ENCODE measurements at places on chromosomes 16 and 17. TPM values are rescaled to one million over a fixed set of nuclear protein-coding genes. Genes with fewer than 3 reads are reported as not detected.

DNA sequence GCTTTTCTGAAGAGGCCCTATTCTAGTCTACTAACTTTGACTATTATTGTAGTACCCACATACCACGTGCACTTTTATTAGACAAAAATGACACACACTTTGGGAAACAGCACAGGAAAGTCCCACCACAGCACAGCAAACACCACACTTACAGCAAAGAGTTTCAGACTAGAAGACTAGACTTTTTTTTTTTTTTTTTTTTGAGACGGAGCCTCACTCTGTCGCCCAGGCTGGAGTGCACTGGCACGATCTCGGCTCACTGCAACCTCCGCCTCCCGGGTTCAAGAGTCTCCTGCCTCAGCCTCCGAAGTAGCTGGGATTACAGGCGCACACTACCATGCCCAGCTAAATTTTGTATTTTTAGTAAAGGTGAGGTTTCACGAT lies 20.1 kb downstream of the YWHAE start:
- DNase-seq: no peak

GRCh38 chr17:28643983-28644786 lies 773 bp downstream of the BLTP2 start:
- no peak for DNase-seq

Gene KIFC3
- 0.52 TPM for total RNA-seq

Gene ABCC11
- total RNA-seq: 0.09 TPM

- no peak for DNase-seq
Observed at GRCh38 chr16:59373632-59374031, 639.5 kb upstream of the GOT2 start.

DNA sequence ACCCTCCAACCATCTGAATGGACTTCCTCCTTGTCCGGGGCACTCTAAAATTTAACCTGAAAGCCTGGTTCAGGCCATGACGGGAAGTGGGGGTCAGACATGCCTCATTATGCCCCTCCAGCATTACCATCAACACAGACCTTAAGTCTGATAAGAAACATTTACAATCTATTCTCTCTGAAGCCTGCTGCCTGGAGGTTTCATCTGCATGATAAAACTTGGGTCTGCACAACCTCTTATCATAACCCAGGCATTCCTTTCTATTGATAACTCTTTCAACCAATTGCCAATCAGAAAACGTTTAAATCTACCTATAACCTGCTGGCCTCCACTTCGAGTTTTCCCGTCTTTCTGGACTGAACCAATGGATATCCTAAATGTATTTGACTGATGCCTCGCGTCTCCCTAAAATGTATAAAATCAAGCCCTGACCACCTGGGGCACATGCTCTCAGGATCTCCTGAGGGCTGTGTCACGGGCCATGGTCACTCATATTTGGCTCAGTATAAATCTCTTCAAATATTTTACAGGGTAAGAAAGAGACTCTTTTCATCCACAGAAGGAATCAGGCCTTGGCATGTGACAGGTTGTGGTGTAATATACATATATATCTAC lies 45.6 kb downstream of the LYRM1 start:
- DNase-seq: no peak

- no peak for DNase-seq
Observed at GRCh38 chr16:73000020-73000906, 47.7 kb downstream of the ZFHX3 start.

DNA sequence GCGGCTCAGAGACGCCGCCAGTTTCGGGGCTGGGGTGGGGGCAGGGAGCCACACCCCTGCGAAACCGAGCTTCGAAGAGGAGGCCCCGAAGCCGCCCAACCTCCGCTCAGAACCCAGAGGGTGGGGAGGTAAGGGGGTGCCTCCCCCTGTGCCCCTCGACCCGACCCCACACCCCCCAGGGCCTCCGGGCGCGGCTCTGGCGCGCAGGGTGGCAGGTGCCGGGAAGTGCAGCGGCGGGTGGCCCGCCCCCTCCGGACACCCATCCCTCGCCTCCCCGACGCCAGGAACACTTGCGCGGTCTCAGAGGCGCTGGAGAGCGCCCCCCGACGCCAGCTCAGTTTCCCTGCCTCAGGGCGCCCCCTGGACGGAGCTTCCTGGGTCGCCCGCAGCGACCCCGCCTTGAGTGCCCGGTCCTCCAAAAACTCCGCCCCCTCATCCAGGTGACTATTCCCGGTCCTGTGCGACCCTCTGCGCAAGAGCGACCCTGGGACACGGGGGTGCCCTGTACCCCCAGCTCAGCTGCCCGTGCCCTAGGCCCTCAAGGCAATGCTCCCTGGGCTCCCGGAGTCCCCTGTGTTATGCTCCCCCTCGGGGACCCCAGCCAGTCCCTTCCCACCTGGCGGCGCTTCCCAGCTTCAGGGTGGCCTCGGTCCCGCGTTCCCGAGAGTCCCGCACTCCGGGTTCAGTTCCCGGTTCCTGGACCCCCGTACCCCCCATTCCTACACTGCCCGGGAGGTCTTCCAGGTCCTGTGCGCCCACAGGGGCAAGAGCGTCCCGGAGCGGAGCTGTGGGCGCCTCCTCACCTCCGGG lies 562 bp downstream of the PPL start:
- no peak for DNase-seq

DNA sequence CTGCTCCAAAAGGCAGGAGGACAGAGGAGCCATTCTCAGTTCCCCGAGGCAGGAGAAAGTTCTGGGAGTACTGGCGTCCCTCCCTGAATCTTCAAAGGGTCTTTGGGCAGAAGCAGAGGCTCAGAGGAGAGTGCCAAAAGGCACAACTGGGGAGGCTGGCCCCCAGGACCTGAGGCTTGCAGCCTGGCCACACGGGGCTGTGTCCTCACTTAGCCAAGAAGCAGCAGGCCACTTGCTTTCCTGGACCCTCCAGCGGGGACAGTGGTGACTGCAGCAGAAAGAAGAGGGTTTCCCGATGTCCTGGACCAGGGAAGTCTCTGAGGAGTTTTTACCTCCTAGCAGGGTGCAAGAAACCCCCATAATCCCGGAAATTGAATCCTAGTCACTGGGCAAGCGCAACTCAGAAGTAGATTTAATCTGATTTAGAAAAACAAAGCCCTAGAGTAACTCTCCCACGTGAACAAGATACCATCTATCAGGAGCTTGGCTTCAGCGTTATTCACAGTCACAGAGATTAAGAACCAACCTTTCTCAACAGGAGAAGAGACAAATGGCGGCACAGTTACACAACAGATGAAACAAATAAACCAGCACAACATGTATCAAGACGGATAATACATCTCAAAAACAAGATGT lies 25.5 kb upstream of the BCO1 start:
- DNase-seq: no peak

Gene HOXB7
- total RNA-seq: 0.64 TPM

Gene SRCIN1
- 0.14 TPM for total RNA-seq

- no peak for DNase-seq
Observed at GRCh38 chr17:81599719-81600486, 37.0 kb downstream of the NPLOC4 start.

DNA sequence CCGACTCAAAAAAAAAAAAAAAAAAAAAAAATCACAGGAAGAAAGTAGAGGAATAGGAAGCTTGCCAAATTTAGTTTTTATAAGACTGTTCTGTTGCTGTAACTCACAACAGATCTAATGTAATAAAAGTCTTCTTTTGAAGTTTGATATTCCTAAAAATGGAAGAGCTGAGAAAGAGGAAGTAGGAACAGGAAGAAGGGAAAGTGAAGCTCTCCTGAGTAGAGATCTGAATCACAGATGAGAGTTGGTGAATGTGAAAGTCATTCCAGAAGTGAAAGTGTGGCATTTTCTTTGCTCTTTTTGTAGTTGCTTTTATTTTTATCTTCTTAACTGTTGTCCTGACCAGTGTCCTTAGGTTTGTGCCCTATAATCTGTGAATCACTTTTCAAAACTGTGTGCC lies 2.1 kb downstream of the NMT1 start:
- DNase-seq: no peak

DNA sequence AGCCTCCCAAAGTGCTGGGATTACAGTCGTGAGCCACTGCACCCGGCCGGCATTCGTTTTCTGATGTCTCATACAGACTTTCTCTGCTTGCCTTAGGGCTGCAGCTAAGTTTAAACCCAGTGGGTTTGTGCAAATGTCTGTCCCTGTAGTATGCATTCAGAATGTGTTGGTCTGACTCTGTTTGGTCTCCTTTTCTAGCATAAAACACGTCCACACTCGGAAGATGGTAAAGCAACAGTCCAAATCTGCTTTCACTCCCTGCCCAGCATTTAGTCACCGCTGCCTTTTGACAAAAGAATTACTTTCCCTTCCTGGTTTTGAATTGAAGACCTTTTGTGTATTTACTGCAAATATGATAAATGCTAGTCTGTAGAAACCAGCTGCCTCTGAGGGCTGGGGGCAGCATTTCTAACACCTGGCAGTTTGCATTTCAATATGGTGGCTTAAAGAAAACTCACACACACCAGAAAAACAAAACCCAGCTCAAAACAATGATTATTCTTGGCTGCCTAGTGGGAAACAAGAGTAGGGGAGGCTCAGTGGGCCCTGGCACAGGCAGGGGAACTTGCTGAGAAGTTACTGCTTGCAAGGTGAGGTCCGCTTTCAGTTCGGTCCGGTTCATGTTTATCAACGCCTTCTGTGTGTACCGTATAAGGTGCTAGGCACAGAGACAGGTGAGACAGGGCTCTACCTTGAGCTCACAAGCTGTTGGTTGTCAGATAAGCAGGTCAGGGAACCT lies 56.9 kb downstream of the MSI2 start:
- no peak for DNase-seq

Gene TNS4
- total RNA-seq: 9.0 TPM

Gene AANAT
- total RNA-seq: 0.18 TPM

DNA sequence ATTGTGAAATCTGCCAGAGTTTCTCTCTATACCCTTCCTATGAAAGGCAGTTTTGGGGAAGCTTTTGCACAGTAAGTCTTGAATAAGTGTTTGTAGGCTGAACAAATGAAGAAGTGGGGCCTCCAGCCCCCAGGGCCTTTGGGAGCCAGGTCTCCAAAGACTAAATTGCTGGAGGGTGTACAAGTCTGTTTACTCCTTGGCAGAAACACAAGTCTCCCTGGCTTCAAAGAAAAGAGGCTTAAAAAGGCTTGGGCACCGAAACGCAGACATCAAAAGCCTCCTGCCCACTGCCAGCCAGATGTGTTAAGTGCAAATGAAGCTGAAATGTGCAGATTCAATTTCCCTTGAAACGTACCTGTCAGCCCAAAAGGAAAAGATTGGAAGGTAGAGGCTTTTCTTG lies 146.3 kb downstream of the TMEM132E start:
- DNase-seq: no peak

DNA sequence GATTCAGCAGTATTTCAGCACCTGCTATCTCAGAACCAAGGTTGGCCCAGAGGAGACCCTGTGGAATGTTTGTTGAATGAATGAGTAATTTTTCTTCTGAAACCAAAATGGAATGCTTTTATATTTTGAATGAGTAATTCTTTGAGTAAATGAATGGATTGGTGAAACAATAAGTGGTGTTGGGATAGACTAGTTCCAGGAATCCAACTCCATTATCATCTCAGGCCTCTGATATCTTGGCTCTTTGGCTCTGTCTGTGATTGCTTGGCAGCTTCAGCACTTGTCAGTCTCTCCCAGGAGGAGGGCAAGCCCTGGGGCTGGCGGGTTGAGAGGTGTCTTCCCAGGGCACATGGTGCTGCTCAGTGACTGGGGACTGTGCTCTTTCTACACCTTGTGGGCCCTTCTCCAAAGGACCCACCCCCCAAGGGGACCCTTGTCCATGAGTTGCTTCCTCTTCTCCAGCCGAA lies 284.4 kb upstream of the FOXF1 start:
- DNase-seq: no peak

DNA sequence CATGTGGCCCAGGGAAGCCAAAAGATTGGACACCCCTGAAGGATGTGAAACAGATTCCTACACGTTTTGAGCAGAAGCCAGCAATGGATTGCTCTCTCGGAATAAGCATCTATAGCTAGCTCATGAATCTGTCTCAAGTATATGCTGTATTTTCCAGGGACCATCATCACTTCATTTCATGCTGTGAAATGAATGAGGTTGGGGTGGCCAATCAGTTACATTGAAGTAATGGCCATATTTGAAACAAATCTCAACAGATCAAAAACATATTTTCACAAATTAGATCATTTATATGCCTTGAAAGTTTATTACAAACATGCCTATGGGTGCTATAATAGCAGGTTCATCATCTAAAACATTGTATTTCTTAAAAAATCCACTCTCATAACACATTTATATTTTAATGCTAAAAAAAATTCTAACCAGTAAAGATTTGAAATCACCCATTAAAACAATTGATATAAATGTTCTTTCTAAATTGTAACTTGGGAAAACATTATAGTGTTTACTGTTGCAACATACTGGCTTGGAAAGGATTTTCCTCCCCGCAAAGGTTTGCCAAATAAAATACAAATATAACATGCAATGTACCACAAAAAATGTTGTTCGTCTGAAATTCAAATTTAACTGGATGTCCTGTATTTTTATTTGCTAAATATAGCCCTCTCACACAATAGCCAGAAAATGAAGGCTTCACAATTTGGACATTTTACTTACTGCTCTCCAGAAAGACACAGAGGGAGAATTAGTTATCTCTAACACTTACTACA lies 743.6 kb downstream of the KCNJ2 start:
- DNase-seq: no peak

Gene MMP25
- total RNA-seq: 7.7 TPM

GRCh38 chr16:81463296-81463890 lies 18.8 kb downstream of the CMIP start:
- DNase-seq: no peak

GRCh38 chr16:9031107-9031506 lies 60.3 kb upstream of the HAPSTR1 start:
- no peak for DNase-seq

GRCh38 chr16:17379121-17379571 lies 91.6 kb downstream of the XYLT1 start:
- DNase-seq: no peak

GRCh38 chr17:65742403-65743307 lies 181.2 kb upstream of the AXIN2 start:
- no peak for DNase-seq

DNA sequence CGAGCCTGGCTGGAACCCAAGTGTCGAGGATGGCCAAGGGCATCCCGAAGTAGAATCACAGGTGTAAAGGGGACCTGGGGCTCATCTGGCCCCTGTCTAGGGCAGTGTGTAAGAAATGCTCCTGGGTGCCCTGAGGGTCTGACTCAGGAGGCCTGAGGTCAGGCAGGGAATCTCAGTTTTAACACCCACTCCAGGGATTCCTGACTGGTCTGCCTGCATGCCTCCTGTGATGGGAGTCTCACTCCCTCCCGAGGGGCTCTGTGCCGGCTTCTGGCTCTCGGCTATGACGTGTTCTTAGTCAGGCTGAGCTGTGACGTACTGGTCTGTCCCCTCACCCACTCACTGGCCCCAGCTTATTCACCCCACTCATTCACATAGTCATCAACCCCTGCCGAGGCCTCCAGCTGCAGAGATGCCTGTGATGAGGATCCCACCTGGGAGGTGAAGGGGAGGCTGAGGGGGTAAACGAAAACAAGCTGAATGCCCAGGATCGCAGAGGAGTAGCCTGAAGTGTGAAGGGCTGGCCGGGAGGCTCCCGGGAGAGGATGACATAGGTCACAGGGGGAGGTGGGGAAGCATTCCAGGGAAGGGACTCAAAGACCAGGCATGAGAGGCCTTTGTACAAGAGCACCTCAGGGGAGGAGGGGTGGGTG lies 23.8 kb downstream of the FAM83G start:
- DNase-seq: no peak

Gene TBC1D3C
- not detected for total RNA-seq

Gene ZNF785
- total RNA-seq: 18.9 TPM

All from activated T-helper 2 cell treated with anti-CD3 and anti-CD28 coated beads, Interferon-gamma antibody, Interleukin-2, Interleukin-4, amounts not matched to agents 10 μg/mL and 5 μg/mL and 100 μg/mL, durations not matched to agents 14 hours and 24 hours and 36 hours (primary cell).